ENCODE measurements at places on chromosomes 12 and 14. TPM values are rescaled to one million over a fixed set of nuclear protein-coding genes. Genes with fewer than 3 reads are reported as not detected.

PTPRQ gene
- total RNA-seq = 0.19 TPM

OASL gene
- total RNA-seq = 1.00 TPM

TTLL5 gene
- 19.5 TPM for total RNA-seq

DNA sequence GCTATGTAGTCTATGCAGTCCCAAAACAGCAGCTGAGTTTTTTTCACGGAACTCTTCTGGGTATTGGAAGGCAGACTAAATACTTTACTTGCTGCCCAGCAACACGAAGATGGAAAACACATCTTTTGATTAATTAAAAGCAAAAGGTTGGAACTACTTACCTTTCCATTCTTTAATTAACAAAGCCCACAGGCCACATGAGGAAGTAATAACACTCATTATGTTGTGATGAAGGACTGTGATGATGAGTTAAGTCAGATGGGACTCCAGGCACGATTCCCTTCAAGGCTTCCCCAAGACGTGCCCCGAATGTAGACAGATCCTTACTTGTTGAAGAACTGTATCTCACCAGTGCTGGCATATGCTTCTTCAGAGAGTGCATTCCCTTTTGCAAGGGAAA lies 129.0 kb downstream of the WIF1 start:
- no peak for DNase-seq

DNA sequence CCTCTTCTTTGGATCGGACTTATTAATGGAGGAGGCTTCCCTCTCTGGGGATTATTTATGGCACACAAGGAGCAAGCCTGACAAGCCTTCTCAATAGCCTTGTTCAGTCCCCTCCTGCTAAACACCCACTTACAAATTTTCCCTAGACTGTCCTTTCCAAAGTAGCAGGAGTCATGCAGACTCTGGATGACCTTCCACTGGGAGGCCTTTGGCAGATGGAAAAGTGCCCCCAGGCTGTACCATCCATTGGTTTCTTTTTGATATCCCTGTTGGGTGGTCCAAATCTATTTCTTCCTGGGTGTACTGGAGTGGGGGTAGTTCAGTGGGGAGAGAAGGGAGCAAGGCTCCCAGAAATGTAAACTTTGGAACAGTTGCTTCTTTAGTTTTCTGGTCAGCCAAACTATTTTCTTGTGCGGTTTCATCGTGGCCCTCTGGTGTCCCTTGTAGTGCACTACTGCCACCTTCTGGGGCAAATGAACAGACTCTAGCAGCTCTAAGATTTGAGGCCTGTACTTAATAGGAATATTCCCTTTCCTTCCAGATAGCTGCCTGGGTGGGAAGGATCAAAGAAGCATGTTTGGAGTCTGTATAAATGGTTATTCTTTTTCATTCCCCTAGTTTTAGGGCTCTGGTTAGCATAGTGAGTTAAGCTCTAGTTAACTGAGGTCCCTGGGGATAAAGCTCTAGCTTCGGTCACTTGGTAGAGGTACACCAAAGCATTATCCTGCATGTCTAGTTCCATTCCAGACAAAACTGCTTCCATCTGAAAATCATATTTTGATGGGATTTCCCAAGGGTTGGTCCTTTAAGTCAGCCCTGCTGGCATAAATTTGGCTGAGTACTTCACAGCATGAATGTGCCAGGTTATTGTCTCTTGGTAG lies 409.5 kb downstream of the SLC6A15 start:
- DNase-seq = peak; percentile 33

- no peak for DNase-seq
Observed at GRCh38 chr12:111056618-111057521, 136.5 kb upstream of the MYL2 start.

- DNase-seq = no peak
Observed at GRCh38 chr14:61555056-61555838, 140.1 kb upstream of the HIF1A start.

DNA sequence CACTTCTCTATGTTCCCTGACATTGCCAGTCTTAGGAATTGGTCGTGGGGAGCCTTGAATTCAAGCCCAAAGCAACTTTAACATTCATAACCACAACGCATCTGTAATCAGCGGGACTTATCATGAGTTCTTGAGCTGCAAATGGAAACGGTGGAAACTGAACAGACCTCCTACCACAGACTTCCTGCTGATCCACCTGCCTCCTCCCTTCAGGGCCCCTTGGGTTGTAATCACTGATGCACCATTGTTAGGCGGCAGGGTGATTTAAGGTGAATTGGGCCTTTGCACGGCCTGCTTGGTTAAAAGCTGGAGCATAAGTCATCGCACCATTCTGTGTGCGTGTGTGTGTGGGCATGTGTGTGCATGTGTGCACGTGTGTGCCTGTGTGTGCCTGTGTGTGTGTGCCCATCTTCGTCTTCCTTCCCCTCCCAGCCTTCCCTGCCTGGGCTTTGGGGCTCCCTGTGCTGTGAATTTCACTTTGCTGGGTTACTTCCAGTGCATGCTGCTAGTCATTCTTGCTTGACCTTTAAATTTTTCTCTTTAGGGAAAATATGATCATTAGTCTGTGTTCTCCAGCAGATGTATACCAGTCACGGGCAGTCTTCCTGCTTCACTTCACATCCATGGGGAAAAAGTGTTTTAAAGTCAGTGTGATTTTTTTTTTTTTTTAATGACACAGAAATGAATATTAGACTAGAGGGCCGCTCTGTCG lies 29.1 kb downstream of the CHST11 start:
- no peak for DNase-seq

DNA sequence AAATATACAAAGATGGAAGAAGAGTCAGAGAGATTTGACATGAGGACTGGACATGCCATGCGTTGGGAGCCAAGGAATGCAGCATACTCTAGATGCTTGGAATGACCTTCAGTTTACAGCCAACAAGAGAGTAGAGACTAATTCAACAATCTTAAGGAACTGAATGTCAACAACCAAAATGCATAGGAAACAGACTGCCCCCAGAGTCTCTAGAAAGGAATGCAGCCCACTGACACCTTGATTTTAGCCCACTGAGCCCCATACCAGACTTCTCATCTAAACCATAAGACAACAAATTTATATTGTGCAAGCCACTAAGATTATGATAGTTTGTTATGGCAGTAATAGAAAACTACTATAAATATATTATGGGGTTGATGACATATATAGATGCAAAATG lies 611.2 kb downstream of the RPS29 start:
- DNase-seq = no peak

- DNase-seq = no peak
Observed at GRCh38 chr12:129862561-129863175, 41.2 kb downstream of the TMEM132D start.

DNA sequence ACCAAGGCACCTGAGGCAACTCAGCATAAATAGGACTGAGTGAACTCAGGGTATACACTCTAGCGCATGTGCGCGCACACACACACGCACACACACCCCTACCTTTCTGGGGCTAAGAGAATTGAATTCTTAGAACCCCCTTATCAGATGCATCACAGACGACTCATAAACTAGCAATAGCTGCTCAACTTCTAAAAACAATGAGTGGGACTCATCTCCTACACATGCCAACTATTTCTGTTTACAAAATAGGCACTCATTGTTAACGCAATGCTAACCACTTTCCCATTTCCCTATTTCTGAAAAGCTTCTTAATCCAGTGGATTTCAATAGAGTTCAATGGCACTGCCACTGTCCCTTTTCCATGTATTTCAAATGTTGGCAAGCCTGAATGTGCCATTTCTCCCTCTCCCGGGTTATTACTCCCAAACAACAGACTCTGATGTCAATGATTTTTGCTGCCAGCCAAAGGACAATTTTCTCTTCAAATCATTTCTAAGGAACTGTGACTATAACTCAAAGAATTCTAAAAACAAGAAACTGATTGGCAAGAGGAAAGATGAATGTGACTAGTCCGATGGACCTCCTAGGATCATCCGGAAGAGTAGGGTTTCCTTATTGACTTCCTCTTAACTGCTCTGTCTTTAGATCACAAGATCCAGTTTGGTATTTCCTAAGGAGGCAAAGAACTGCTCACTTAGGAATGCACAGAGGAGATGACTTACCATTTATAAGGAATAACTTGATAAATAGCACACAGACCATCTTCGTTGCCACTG lies 48.8 kb downstream of the SLC38A1 start:
- no peak for DNase-seq

DNA sequence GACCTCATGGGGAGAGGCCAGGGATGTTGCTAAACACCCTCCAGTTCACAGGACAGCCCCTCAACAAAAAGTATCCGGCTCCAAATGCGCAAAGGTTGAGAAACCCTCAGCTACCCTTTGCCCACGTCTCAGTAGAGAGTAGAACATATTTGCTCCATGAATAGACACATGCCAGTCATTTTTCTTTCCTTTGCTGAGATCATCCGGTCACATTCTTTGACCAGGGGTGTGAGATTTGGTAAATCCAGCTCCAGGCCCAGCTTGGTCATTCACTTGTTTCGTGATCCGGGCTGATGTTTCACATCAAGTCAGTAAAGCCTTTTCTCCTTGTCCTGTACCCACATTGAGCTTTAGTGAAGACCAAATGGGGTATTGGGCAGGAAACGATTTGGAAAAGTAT lies 83.6 kb upstream of the LHX5 start:
- DNase-seq = no peak

GRCh38 chr14:73739174-73739898 lies 25.2 kb upstream of the PNMA1 start:
- DNase-seq = no peak

DNA sequence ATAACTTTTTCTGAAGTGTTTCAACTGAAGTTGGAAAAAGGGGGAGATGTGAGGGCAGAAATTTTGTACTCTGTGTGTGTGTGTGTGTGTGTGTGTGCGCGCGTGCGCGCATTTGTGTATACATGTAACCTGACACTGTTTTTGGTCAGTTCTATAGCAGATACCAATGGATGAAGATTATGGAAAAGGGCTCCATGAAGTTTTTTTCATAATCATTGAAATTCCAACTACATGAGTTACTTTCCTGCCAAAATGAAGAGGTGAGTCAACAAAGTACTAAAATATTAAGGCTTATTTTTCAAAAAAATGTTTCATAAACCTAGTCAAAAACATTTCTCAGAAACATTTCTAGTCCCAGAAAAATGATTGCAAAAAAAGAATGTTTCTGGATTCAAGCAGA lies 25.7 kb upstream of the CERS5 start:
- DNase-seq = no peak

DNA sequence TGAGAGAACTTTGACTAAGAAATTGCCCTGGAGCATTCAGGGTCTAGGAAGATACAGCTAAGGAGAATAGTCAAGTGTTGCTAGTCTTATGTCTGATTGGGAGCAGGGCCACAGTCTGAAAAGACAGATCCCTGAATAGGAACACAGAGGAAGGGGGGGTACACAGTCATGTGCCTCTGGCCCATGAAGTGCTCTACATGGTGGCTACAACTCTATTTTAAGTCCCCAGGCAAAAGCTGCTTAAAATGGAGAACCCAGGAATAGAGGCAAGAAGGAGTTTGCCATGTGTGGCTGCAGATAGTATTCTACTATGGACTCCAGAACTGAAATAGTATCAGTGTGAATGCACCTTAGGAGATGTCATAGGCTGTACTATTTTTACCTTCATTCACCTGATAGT lies 118.0 kb upstream of the NPAS3 start:
- no peak for DNase-seq

- DNase-seq = no peak
Observed at GRCh38 chr12:64455506-64455905, 3.6 kb downstream of the TBK1 start.

- DNase-seq = no peak
Observed at GRCh38 chr12:3921151-3921471, 47.9 kb upstream of the PARP11 start.

GRCh38 chr12:54736549-54736948 lies 88.4 kb upstream of the DCD start:
- DNase-seq = no peak

DNA sequence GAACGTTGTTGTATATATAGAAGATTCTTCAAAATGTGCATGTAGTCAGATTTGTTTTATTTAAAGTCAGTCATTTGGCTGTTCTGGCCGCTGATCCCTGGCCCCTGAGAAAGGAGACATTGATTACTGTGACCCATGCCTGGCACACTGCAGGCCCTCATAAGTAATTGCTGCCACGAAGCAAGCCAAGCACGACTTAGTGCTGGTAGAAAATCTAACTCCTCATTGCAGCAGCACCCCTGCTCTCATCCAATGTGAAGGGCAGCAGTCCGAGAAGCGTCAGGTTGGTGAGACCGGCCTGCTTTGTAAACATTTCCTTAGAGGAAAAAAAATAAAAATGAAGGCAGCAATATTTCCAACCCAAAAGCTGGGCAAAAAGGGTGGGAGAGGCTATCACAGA lies 22.8 kb upstream of the TMTC2 start:
- DNase-seq = no peak

GRCh38 chr14:52051871-52052270 lies 17.0 kb downstream of the NID2 start:
- DNase-seq = no peak

GRCh38 chr14:75279153-75279762 lies 630 bp downstream of the FOS start:
- peak; percentile 84 for DNase-seq

GRCh38 chr12:120928864-120929652 lies 24.9 kb upstream of the SPPL3 start:
- no peak for DNase-seq

DNA sequence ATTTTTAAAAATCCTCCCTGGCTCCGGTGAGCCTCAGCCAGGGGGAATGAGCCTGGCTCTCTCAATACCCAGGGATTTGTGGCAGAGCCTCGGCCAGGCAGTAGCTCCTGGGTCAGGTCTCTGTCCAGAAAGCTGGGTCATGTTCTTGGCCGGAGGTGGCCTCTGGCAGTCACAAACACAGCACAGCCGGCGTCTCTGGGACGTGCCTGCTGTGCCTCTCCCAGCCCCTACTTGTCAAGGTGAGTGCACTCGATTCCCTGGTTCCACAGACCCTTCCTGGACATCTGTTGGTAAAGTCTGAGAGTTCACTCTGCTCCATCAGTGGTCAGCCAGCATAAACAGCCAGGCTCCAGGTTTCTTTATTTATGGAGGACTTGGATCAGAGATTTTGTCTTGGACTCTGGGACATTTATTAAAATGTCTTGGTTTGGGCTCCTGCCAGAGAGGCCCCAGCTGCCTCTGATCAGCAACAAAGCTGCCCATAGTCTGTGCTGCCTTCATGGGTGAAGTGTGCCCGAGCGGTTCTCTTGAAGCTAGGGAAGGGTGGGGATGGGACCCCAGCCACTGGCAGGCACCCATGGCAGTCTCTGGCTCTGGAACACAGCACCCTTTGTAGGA lies 56.7 kb downstream of the DGLUCY start:
- no peak for DNase-seq

All from heart right ventricle (tissue), 16 donors.